ENCODE measurements at places on chromosomes 12 and 14.

- no peak for DNase-seq
Observed at GRCh38 chr12:56932867-56933266, 1.3 kb downstream of the SDR9C7 start.

- no peak for DNase-seq
Observed at GRCh38 chr14:51472881-51473280, 178.8 kb upstream of the FRMD6 start.

DNA sequence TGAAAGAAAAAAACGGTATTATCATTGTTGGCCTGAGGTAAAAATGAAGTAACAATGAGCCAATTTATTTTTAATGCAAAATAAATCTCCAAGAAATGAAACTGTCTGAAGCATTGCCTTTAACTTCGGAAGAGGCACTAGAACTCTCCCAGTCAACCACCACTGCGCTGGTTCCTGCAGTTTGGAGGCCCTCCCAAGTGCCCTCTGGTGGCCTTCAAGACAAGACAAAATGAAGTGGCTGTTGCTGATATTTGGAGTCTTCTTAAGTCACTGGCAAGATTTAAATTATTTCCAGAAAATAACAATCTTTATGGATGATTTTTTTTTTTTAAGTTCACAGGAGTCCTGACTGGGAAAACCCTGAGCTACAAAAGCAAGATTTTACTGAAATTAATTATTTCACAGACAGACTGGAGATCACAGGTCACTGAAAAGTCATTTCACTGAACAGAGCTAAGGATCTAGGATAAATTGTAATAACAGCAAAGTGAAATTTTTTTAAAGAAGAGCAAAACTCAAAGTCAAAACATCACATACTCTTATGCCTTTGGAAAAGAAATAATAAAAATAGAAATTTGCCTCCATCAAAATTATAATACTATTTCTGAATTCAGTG is 58.2 kb downstream of the DICER1 start:
- peak; percentile 60 for DNase-seq

GRCh38 chr14:91554535-91555332 is 44.6 kb upstream of the PPP4R3A start:
- no peak for DNase-seq

- DNase-seq: no peak
Observed at GRCh38 chr12:114152890-114153289, 186.8 kb upstream of the RBM19 start.

DNA sequence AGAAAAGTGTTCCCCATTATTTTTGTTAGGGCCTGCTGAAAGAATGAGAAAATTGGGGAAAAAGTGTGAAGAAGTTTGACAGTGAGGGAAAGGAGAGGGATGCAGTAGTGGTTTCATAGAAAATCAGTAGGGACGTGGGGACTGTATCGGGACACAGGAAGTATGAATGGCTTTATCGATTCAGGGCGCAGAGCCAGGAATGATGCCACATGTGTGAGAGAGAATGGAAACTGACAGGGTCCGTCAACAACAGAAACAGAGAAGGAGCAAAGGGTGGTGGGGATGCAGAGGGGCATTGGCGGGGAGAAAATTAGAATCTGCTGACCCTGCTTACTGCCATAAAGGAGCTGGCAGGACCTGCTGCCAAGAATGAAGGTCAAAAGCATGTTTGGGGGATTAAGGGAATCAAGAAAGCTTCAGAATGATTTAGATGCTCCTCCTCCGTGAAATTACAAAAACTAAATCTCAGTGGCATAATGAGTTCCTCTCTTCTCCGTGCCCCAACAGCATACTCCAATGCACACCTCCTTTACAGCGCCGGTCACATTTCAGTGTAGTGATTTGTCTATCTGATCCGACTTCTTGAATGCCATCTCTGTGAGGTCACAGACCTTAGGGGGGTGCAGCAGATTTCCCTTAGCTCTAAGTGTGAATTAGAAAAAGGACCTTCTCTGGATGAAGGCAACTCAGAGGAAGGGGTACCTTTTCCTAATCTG is 92.6 kb downstream of the EMP1 start:
- DNase-seq: no peak

GRCh38 chr14:89351221-89351515 is 65.9 kb downstream of the FOXN3 start:
- no peak for DNase-seq

- no peak for DNase-seq
Observed at GRCh38 chr14:74457565-74457895, 31.5 kb upstream of the SYNDIG1L start.

GRCh38 chr14:79663453-79663852 is 547.9 kb downstream of the DIO2 start:
- DNase-seq: no peak

DNA sequence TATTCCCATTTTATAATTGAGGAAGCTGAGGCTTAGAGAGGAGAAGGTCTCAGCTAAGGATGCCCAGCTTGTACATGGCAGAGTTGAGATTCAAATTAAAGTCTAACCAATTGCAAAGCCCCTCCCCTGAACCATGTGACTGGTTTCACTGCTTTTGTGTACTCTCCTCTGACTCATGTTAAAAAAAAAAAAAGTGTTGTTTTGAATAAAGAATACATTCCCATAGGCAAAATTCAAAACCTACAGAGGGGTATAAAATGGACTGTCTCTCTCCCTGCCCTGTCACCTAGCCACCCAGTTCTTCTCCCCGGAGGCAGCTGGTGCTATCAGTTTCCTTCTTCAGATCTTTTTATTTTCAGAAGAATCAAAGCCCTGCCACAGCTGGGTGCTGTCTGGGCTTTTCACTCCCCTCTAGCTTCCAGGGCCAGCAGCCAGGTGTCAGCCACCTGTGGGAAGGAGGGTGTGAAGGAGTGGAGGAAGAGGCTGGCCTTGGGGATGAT is 5.4 kb downstream of the PSMD9 start:
- DNase-seq: peak; percentile 65

DNA sequence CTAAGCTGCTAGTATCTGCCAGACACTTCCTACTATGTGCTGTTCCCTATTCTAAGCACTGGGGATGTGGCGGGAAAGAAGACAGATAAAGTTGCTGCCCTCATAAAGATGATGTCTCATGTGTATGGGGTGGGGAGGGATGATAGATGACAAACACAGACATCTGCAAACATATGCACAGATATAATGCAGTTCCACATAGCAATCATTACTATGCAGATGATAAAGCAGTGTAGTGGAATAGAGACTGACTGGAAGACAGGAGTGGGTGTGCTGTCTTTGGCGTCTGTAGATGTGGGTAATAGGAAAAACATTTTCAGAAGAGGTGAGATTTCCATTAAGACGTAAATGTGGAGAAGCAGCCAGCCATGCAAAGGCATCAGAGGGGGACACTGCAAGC is 243.6 kb downstream of the DPY19L2 start:
- no peak for DNase-seq
